ENCODE measurements at places on chromosomes 2 and 18.

GRCh38 chr18:80157708-80158343 is 48.8 kb downstream of the ADNP2 start:
- DNase-seq, result no peak

GRCh38 chr2:100230754-100231153 is 88.4 kb upstream of the AFF3 start:
- peak; percentile 90 for DNase-seq

DNA sequence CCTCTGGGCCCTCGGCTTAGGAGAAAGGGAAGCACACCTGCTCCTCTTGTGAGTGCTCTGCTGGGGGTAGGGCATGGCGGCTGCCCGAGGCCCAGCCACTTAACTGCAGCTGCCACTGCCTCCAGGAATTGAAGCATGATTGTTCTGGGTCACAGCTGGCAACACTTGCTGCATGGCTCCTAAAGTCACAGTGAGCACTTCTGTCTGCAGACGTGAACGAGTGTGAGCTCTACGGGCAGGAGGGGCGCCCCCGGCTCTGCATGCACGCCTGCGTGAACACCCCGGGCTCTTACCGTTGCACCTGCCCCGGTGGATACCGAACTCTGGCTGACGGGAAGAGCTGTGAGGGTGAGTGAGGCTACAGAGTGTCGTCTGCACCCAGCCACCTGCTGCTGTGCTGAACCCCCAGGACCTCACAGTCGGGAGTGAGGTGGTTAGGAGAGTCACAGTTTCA is 44.4 kb downstream of the FBLN7 start:
- peak; percentile 74 for DNase-seq

DNA sequence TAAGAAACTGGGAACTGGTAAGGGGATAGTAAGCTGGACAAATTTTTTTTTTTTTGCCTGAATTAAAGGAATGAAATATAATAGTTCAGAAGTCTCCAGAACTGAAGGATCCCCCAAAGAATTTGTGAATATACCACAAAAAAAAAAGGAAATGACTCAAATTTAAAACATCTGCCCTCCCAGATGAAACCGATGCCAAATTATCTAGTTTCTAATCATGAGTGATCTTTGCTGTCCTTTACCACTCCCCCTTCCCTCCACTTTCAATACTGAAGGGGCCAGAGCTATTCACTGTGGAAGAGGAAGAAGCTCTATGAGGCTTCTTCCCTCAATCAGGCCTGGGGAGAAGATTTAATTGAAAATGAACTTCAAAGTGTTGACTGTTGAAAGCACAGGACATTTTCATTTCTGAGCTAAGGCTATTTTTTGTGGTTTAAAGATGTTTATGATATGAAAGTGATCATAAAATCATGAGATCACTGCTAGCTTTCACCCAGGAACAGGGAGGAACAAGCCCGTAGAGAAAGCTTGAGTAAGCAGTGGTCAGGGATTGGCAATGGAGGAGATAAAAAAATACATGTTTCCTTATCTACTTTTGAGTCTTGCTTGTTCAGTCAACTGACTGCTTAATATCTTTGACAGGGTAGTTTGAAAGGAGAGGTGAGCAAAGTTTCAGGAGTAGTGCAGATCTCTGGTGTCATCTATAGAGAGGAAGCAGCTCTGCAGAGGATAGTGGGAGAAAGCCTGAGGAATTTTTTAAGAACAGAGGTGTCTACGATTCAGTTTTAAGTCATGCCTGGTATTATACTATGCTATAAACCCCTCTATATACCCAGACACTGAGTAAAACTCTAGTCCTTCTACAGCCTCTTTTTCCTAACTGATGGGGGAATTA is 409.5 kb upstream of the FIGN start:
- DNase-seq, result no peak

- DNase-seq, result no peak
Measured at GRCh38 chr2:20456116-20456571, 9.3 kb downstream of the RHOB start.

- no peak for DNase-seq
Measured at GRCh38 chr2:236271851-236272250, 7.6 kb upstream of the ASB18 start.

DNA sequence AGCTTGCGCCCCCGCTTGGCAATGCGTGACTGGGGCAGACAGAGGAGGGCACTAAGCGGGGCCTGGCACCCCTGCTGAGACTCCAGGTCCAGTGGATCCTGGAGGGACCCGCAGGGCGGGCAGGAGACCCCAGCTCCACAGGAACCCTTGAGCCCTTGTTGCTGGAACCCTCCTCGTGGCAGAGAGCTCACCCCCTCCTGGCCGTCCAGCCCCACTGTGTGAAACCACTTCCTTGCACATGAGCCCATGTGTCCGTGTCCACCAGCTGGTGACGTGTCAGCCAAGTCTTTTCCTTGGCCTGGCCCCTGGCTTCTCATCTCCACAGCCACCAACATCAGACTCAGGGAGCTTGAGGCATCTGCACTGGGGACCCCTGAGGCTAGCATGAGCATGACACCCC is 38.0 kb downstream of the BIN1 start:
- no peak for DNase-seq

DNA sequence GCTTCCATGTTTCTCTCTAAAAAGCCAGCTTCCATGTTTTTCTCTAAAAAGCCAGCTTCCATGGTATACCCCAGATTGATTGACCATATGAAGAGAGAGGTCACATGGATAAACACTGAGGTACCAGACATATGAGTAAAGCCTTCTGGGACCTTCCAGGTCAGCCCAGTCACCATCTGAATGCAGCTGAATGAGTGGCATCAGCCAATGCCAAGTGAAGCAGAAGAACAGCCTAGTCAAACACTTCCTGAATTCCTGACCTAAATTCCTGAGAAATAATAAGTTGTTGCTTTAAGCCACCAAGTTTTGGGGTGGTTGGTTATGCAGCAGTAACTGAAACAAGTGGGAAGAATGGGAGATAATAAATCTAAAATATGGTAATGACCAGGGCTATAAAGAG is 5.7 kb upstream of the ALS2 start:
- no peak for DNase-seq

DNA sequence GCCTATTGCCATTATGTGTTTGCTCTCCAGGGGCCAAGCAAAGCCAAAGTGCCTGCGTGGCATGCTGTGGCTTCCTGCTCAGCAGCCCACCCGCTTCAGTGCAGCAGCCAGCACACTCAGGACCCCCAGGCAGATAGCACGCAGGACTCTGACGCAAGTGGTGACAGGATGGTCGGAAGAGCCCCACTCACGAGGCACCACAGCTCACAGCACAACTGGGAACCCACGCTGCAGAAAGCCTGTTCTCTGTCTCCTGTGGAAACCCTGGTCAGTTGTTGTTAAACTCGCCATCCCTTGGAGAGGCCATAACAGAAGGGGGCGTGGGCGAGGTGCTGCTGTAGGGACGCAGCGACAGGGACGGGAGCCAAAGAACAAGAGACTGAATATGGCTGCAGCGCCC is 76.4 kb downstream of the HDAC4 start:
- no peak for DNase-seq

- no peak for DNase-seq
Measured at GRCh38 chr2:169776252-169776761, 22.4 kb upstream of the SSB start.

- no peak for DNase-seq
Measured at GRCh38 chr2:88903749-88904353, 212.4 kb downstream of the RPIA start.

GRCh38 chr2:135124924-135125886 is 73.1 kb downstream of the RAB3GAP1 start:
- no peak for DNase-seq

DNA sequence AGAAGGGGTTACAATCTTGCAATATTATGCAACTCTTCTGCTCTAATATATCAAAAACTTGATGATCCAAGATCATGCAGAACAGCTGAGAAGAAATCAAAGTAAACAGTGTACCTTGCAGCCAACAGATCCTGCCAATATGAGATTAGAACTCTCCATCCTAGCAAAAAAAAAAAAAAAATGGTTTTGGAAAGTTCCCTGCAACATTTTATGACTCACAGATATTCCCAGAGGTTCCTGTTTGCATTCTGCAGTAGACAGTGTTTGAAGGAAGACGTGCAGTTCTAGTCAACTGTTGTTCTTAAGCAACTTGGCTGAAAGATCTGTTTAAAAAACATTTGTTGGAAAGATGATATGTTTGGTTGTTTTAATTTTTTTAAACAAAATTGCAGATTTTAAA is 103.6 kb upstream of the WDR75 start:
- DNase-seq, result no peak

- DNase-seq, result no peak
Measured at GRCh38 chr2:42585779-42586178, 17.3 kb downstream of the MTA3 start.

- DNase-seq, result no peak
Measured at GRCh38 chr2:28602751-28603639, 107.1 kb downstream of the PLB1 start.

DNA sequence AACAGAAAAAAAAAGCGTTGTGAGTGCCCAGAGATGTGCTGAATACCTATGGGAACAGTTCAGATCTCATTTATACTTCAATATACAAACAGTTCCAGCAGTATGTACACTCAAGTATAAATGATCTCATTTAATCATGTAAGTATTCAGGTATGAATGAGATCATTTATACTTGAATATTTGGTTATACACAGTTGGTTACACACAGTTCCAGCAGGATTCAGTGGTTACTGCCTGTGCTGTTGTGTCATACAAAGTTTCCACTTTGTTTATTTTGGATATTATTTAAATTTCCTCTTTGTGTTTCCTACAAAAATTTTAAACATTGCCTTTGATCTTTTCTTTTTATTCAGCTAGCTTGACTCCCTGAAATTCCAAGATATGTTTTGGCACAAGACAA is 293.5 kb upstream of the SLC39A10 start:
- no peak for DNase-seq

GRCh38 chr18:54696616-54697293 is 105.7 kb downstream of the DYNAP start:
- no peak for DNase-seq

DNA sequence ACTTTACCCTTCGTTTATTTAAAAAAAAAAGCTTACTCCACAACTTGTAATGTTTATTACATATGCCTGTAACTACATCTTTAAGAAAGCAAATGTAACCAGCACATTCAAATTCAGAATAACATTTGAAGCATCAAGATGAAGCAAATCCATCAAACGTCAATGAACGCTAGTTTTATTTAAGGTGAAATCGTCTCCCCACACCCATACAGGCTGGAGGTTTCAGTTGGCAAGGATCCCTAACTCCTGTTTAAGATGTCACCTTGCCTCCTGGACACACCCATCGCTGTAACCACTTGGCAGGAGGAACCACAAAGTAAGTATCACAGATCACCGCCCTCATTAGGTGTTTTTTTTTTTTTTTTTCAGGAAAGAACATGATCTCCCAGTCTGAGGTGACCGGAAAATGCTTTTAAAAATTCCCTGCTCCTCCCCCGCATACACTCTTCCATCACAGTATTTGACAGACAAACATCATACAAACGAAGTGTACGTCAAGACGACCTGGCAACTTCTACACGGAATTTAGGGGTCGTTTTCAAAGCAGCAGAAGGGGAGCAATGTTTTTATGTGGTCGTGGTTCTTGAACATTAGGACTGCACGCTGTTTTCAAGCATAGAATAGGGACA is 19.7 kb upstream of the STPG4 start:
- peak; percentile 65 for DNase-seq

- DNase-seq, result no peak
Measured at GRCh38 chr2:24744356-24744755, 48.8 kb downstream of the PTRHD1 start.

GRCh38 chr2:41717839-41718238 is 330.0 kb upstream of the PKDCC start:
- DNase-seq, result no peak

DNA sequence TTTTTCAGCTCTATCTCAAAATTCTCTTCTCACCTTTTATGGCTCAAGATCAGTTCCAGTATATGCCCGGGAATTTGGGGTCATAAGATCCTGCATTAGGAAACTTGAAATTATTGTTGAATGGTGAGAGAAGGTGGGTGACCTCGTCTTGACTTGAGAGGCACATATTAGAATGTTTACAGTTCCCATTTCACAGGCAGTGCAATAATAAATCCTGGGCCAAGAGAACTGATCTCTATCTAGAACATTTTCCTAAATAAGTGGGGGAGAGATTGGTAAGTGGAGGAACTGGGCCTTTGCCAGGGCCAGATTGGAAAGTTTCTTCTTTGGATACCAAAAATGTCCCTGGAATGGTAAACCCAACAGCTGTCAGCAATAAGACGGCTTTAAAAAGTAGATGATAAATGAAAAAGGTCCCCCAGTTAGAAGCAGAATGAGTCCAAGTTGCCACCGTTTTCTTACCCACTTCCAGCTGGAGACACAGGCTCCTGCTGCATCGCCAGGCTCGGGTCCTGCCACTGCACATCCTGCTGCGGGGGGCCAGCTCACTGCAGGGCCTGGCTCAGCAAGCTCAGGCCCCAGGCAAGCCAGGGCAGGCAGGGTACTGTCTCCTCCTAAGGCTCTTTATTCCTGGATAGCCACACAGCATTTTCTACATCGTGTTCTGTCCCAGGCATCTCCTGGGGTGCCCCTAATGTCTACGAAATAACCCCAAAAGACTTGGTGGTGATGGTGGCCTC is 126.4 kb upstream of the EPAS1 start:
- no peak for DNase-seq

DNA sequence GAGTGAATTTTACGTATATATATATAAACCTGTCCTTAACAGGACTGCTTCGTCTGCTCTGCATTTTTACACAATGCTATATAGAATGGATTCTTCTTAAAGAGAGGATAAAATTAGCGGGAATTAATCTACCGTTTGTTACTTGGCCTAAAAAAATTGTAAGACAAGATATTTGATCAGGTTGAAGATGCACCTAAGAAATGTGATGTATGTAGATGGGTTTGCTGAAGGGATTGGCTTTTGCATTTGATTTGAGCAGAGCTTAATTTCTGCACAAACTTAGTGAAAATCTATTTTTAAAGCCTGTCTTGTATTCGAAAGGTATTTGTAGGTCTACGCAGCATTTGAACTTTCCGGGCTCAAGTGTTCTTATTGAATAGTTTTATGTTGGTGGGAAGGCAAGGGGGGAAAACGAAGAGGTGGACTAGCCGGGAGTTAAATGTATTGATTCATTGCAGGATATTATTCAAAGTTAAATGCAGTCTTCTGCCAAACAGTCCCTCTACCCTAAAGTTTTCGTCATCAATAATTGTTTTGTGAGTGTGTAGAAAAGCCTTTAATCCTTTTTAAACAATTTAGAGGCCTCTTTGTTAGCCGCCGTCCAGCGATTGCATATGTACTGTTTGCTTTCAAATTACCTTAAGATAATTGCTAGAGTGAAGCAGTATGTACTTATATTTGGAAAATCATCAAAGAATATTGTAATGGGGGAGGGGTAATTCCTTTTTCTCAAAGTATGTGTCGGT is 1.2 kb downstream of the PPP1CB start:
- DNase-seq, result peak; percentile 15

GRCh38 chr18:45761512-45762114 is 37.6 kb downstream of the SLC14A1 start:
- no peak for DNase-seq

DNA sequence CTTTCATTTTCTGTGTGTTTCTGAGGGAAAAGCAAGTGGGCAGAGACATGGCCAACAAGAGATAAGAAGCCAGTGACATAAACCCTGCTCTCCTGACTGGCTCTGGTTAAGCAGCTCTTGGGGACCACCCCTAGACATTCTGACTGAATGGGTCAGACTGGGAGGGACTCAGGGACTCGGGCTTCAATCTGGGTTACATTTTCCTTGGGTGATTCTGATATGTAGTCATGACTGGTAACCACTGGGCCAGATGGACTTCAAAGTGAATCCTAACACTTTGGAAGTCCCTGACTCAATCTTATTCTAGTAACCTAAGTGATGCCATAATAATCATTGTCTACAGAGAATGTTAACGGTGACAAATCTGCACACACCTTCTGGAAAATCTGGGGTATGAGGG is 397.8 kb downstream of the NBAS start:
- DNase-seq, result no peak

Data from NCI-H2029 treated with DMSO at 0.1 percent for 48 hours (cell line).